GM06990 (cell line): ENCODE measurements at places on chromosomes 12 and 14.

DNA sequence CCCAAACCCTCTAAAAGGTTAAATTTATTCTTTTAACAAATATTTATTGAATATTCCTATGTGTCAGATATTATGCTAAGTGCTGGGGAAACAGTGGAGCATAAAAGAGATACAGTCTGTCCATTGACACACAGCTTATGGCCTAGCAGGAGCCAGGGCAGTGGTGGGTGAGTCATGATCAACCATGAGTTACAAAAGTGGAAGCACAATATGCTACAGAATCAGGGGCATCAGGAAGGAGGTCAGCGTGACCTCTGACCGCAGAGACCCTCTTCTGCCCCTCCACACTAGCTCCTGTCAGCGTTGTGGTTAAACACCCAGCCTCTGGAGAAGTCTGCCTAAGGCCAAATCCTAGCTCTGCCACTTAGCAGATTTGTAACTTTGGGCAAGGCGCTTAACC, 4.7 kb upstream of the PPP1R1A start:
- DNase-seq = no peak

DNA sequence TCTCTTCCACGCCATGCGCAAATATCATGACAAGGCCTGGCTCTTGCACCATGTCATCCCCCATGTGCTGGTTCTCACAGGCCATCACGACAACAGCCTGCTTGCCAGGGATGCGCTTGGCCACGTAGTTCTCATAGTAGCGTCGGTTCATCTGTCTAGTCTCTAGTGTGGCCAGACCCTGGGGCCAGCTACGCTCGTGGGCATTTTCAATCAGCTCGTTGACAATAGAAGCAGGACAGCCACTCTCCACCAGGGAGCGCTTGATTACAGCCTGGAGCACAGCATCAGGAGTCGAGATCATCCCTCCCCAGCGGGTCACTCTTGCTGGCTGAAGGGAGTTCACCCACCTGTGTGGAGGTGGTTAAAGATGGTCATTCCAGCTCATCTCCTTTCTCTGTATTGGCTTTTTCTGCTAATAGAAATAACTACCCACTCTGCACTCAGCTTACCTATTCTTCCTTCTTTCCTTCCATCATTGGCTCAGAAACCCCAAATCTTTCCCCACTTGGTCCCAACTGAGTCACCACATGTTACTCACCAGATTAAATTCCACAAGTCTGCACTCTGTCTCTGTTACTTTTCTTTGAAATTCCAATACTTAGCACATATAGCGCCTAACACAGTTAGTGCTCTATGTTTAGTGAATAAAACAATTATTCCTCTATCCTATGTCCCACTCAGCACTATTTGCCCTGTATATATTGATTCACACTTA, 15.1 kb downstream of the RNF41 start:
- no peak for DNase-seq

DNA sequence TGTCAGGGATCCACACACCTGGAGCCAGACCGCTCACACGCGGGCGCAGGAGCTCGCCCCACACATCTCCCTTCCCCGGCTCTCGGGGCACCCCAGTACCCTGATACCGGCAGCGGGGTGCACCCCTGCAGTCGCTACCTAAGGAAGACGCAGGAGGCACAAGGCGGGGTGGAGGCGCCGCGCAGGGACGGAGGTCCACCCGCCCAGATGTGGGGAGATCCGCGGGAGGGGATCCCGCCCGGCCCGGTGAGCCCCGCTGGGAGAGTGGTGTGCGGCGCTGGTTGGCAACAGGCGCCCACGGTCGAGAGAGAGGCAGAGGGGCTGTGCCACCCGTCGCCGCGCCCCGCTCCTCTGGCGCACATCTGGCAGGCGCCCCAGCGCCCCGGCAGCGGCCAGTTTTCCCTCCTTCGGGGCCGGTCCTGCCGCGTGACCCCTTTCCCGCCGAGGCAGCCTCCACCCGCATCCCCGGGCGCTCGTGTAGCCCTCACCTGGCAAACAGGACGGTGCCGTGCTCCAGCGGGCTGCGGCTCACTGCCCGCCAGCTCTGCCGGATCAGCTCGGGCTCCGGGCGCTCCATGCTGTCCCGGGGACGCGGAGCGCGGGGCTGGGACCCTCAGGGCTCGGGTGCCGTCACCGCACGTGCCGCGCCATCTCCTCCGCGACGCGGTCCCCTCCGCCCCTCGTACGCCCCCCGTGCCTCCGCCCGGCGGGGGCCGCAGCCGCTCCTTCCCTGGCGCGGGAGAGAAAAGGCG, 469 bp downstream of the NGB start:
- no peak for DNase-seq

DNA sequence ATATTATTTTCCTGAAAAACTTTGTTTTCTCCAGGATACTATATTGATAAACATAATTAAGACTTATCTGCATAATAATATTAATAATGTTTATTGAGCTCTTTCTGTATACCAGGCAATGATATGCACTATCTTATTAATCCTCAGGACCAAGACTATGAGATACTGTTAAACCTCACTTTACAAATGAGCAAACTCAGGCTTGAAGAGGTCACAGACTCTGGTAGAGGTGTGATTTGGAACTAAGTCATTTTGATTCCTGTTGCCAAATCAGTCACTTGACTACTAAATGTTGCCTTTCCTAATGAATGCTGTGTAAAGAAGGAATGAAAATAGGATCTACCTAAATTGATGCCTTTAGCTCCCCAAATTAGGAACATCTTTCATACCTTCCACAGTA, 7.3 kb downstream of the SLC39A9 start:
- DNase-seq = no peak
